ENCODE measurements at places on chromosomes 1 and 21.

- DNase-seq: no peak
Measured at GRCh38 chr1:163897412-163898155, 575.8 kb downstream of the NUF2 start.

DNA sequence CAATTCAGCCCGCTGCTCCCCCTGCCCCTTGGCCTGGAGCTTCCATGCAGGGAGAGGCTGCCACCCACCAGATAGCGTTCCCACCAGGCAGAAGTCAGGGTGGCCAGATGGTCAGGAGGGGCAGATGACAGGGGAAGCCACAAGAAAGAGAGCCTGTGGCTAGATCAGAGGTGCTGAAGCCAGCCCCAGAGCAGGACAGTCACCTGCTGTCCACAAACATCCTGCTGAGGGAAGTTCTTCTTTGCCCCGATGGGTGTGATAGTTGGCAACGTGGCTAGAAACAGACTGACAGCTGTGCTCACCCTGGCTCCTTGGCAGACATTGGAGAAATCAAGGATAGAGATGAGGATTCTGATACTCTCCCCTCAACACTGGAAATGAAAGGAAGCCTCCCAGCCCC, 27.2 kb upstream of the SRP9 start:
- no peak for DNase-seq

GRCh38 chr1:217687511-217687910, 56.4 kb downstream of the SPATA17 start:
- DNase-seq: no peak

GRCh38 chr1:15007842-15008241, 145.7 kb upstream of the TMEM51 start:
- no peak for DNase-seq

- DNase-seq: peak; percentile 59
Measured at GRCh38 chr1:48493970-48494769, 22.2 kb upstream of the SPATA6 start.

DNA sequence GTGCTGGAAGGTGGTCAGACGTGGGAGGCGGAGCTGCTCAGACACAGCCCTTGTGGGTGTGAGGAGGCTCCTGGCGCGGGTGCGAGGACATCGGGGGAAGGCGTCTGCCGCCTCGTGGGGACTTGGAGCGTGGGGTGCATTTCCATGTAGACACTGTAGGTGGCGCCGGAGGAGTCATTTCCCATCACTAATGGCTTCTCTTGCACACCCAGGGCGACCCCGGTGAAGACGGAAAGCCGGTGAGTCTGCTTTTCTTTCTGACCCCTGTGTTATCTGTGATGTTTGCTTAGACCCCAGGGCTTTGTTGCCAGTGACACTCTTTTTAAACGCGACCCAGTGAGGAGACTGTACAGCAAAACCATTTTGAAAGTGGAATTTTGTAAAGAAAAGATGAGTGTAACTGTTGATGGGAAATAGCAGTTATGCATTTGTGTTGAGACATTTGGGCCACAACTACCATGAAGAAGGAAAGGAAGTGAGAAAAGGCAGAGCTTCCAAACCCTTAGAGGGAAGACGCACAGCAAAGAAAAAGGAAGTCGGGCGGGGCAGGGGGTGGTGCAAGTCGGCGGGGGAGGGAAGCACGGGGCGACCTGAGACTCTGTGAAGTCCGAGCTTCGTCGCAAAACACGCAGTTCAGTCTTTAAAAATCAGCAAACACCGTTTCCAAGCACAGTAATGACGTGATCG, 64.0 kb downstream of the SLC19A1 start:
- DNase-seq: peak; percentile 66

DNA sequence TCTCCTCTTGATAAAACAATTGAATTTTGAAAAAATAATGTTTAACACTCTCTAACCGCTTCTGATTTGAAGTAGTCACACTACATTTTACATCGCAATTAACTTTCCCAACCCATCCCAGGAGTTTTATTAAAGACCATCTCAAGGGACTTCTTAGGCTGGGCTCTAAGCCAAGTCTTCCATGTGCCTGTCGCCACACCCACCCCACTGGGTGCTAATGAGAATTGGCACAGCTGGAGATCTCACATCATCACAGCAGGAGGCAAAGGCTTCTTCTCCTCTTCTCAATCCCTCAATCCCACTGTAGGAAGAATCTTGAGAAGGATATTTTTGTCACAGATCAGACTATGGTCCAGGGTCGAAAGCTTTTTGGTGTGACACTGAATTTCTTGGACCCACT, 328.9 kb downstream of the NUF2 start:
- DNase-seq: no peak

DNA sequence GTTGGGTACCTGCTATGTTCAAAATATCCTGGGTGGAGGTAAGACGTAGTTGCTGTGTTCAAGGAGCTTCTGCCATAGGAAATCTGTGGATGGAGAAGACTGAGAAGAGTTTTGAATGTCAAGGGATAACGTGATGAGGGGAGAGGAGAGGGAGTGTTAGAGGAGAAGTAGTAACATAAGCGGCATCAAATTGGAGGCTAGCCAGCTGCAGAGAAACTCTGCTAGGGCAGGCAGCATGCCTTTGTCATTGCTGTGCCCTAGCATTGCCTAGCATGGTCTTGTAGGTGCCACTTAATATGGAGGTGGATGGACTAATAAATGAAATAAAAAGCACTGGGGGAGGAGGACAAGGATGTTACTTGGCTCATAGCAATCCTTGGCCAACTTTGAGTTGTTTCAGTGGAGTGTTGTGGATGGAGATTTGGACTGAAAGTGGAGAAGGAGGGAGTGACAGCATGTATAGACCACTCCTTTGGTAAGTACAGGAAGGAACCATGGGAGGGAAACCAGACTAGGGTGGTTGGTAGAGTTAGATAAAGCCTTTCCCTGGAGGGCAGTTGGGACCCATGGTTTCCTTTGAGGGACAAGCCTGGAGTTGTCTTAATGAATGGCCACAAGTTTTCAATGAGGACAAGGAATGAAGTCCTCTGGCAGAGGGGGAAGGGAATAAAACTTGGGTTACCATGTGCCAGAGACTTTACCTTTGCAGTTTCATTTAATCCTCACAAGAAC, 6.3 kb downstream of the VANGL1 start:
- no peak for DNase-seq

DNA sequence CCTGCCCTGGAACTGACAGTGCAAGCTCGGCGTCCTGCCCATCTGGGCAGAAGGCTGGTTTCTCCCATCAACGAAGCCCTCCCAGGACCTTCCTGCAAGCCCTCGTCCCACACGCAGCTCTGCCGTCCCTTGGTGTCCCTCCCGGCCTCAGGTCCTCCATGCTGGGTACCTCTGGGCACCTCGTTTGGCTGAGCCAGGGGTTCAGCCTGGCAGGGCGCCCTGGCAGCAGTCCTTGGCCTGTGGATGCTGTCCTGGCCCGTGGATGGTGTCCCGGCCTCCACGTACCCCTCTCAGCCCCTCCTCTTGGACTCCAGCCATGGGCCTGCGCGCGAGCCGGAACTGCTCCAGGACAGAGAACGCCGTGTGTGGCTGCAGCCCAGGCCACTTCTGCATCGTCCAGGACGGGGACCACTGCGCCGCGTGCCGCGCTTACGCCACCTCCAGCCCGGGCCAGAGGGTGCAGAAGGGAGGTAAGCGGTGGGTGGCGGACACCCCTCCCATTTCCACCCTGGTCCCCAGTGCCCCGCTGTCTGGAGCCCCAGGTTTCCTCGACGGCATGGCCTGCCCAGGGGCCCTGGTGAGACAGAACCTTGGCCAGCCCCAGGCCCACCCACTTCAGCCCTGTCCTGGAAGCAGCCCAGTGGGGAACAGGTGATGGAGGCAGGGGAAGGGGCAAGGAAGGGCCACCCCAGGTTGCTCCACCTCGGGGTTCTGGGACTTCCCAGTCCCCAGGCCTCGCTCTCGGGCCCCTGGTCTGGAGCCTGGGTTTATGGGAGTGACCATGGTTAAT, 3.5 kb downstream of the TNFRSF14 start:
- DNase-seq: no peak

DNA sequence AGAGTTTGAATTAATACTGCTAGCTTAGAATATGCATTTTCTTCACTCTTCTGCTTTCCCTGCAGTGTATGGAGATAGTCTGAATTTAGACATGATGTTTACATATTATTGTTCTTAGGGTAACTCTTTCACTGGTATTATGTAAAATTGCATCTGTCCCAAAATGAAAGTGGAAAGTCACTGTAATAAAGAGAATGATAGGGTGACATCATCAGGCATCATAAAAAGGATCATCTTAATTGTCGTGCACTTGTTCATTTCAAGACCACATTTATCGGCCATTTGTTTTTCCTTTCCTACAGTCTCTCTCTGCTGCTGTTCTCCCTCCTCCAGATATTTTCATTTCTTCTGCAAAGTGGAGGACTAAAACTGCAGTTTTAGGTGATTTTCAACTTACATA, 61.9 kb upstream of the ZNF281 start:
- no peak for DNase-seq

- no peak for DNase-seq
Measured at GRCh38 chr1:55233145-55233777, 18.1 kb upstream of the USP24 start.

DNA sequence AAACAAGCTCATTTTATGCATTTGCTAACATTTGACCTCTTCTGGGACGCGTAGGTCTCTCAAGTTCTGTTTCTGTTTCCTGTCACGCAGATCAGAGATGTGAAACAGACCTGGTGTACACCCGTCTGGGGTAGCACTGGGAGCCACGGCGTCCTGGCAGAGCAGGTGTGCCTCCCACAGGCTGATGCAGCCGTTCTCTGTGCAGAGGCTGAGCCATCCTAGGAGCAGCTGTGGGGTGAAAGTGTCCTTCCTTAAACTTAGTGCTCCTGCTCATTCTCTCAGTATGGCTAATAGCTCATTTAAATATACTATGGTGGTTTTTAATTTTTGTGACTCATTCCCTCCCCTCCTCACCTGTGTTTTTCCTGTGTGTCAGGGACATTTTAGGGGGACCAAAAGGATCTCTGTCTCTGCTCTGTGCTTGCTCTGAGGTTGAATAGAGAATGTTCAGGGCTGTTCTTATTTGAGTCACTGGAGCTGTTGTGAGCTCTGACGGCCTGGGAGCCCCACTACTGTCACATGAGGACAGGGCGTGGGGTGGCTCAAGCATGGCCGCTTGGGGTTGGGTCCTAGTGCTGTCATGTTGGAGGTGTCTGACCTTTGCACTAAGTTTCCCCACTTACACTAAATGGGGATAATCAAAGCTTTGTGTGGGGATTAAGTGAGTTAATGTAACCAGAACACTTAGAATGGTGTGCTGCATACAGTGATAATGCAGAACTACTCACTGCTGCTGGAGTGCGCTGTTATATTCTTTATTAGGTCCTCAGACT, 43.0 kb downstream of the GALNT2 start:
- DNase-seq: peak; percentile 53

- no peak for DNase-seq
Measured at GRCh38 chr1:18951818-18952391, 4.6 kb downstream of the IFFO2 start.

GRCh38 chr1:179095924-179096323, 14.1 kb downstream of the TOR3A start:
- no peak for DNase-seq

DNA sequence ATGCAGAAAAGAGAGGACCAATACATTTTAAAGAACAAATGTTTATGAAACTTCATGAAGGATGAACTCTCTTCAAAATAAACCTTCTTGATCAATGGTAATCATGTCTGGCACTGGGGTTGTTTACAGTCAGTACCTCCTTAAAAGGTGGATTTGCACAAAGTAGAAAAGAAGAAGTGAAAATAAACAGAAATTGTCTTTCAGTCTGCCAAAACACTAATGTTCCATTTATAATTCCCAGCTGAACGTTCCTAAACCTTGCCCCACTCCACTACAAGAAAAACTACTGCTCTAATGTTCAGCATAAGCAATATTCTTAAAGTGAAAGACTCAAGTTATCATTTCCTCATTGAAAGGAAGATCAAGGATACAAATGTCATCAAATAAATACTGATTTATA, 86.2 kb downstream of the EIF4G3 start:
- no peak for DNase-seq

- DNase-seq: no peak
Measured at GRCh38 chr1:41902159-41902577, 16.6 kb downstream of the HIVEP3 start.

- DNase-seq: no peak
Measured at GRCh38 chr1:223780949-223781348, 64.8 kb downstream of the TP53BP2 start.

DNA sequence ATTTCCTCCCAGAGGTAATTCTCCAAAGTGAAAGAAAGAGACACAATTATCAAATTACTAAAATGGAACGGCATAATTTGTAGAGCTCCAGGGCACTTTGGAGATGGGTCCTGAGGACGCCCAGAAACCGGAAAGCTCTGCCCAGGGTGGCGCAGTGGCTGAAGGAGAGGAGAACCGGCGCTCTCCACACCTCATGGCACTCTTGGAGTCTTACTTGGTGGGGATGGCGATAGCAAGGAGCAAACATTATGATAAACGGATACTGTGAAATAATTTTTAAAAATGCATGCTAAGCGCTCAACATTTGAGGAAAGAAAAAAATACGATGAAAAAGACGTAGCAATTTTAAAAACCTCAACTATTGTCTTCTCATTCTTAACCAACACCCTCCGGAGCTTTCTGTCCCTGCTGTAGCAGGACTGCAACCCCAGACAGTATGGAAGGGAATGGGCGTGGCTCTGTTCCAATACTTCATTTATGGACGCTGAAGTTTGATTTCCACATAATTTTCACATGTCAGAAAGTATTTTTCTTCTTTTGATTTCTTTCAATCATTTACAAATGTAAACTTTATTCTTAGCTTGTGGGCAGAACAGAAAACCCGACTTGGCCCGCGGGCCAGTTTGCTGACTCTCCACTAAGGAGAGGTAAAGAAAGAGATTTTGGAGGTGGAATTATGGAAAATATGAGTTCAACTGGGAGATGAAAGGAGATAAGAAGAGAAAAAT, 1.1 kb downstream of the S100A11 start:
- DNase-seq: no peak

DNA sequence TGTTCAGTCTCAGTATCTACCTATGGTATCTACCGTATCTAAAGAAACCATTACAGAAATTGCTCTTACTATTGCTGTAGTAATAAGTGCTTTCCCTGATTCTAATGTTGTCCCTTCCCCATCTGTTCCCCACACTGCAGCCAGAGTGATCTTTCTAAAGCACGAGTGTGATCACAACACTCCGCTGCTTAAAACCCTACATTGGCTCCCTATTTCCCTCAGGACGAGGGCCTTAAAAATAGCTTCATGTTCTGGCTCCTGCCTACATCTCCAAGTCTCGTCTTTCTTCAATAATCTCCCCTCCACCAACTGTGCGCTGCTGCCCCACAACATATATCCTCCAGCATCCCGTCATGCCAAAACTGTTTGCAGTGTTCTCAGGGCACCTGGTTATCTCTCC, 150.6 kb downstream of the SDCCAG8 start:
- DNase-seq: no peak

GRCh38 chr1:66415866-66416265, 118.1 kb upstream of the SGIP1 start:
- no peak for DNase-seq

DNA sequence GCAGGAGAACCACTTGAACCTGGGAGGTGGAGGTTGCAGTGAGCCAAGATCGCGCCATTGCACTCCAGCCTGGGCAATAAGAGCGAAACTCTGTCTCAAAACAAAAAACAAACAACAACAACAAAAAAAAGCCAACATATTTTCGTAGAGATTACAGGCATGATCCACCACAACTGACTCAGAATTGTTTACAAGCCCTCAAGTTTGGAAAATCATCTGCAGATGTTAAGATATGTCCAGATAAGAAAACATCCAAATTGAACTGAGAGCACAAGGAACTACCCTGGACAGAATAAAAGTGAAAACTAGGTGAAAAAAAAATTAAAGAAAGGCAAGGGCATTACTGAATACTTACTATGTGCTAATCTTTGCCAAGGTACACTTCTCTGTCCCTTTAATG, 89.8 kb upstream of the WLS start:
- no peak for DNase-seq
